ENCODE measurements at places on chromosomes 3 and 15. TPM values are rescaled to one million over a fixed set of nuclear protein-coding genes. Genes with fewer than 3 reads are reported as not detected.

DAZL gene
- not detected for total RNA-seq

DNA sequence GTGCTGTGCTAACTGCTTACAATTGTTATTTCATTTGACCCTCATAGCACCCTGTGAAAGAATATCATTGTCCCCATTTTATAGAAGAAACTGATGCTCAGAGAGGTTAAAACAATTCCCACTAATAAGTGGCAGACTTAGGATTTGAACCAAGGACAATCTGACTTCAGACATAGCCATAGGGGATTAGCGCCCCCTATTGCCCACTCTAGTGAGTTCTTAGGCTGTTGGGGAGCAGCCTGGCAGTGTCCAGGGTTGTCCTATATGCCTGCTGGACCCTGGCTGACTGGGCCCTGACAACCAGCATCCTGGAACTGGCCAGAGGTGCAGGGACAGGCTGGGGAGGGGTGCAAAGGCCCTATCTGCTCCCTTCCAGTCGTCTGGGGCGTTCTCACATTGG lies 15.4 kb downstream of the DPH3 start:
- DNase-seq = peak; percentile 33

KIF15 gene
- 40.1 TPM for total RNA-seq

DNA sequence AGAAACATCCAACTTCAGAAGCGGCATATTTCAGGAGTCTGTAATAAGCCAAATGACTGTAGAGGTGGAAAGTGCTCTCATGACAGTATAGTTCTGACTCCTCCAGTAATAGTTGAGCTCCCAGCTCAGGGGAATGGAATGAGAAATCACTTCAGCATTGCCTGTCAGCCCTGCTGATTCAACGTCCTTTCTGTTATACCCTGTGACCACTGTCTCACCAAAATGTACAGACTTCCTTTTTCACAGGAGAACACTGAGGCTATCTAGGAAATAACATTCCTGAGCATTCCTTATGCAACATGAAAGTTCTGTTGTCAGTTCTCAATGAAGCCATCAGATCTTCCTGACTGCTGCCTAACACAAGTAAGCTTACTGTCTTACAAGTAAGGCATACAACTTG lies 284.5 kb upstream of the MME start:
- no peak for DNase-seq

PSTPIP1 gene
- 141 TPM for total RNA-seq

DNA sequence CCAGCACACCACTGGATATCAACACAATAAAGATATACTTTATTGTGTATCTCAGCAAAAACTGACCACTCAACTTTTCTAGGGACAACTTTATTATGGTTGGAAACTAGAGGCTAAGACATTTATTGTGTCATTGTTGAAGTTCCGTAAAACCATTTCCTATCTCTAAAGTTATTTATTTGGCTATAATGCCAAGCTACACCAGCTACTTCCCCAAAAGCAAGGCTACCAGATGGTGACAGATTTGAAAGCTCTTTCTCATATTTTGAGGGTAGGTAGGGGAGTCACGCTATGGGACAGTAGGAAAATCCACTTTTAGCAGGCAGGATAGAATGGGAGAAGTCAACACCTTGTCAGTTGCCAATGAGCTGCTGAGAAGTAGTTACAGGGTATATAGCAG lies 834.6 kb upstream of the CFAP20DC start:
- DNase-seq = no peak
